CD4-positive, alpha-beta T cell treated with Interleukin-10 for 1 hour (primary cell): ENCODE measurements at places on chromosomes 6 and 20.

GRCh38 chr6:85479208-85479607, 29.3 kb downstream of the NT5E start:
- DNase-seq, result no peak

DNA sequence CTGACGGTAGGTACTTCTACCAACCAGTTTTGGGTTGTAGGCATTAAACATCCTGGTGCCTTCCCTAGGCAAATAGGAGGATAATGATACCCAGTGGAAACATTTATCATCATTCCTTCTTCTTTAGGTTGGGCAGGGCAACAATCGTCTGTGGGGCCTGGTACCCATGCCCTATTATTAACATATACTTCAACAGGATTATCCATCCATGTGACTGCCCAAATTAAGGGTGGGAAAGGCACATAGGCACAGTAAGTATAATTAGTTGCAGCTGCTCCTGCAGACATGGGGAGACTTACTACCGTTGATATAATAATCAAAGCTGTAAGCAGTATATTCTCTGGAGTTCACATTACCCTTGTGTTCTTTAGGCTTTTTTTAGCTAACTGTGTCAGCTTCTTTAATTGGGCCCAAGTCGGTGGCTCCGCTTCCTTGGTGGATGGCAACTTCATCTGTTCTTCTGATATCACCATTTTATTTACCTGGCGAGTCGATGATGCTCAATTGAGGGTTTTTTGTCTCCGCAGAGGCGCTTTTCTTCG, 16.8 kb downstream of the RPL7L1 start:
- DNase-seq, result no peak

GRCh38 chr6:117976030-117976651, 69.1 kb downstream of the SLC35F1 start:
- DNase-seq, result peak; percentile 53

DNA sequence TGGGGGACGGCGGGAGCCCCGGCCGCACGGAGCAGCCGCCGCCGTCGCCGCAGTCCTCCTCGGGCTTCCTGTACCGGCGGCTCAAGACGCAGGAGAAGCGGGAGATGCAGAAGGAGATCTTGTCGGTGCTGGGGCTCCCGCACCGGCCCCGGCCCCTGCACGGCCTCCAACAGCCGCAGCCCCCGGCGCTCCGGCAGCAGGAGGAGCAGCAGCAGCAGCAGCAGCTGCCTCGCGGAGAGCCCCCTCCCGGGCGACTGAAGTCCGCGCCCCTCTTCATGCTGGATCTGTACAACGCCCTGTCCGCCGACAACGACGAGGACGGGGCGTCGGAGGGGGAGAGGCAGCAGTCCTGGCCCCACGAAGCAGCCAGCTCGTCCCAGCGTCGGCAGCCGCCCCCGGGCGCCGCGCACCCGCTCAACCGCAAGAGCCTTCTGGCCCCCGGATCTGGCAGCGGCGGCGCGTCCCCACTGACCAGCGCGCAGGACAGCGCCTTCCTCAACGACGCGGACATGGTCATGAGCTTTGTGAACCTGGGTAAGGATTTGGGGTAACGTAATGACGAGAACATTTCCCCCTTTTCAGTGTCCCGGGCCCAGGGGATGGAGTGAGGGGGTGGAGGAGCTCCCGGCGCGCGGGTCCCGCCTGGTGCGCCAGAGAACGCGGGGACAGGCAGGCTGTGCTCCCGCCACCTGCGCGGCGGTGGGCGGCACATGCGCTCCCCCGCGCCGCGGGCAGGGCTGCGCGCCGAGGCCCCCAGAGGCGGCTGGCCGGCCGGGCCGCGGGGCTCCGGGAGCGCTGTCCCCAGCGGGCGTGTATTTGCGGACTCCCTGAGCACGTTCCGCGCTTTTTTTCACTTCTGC, 1.4 kb downstream of the BMP6 start:
- no peak for DNase-seq

DNA sequence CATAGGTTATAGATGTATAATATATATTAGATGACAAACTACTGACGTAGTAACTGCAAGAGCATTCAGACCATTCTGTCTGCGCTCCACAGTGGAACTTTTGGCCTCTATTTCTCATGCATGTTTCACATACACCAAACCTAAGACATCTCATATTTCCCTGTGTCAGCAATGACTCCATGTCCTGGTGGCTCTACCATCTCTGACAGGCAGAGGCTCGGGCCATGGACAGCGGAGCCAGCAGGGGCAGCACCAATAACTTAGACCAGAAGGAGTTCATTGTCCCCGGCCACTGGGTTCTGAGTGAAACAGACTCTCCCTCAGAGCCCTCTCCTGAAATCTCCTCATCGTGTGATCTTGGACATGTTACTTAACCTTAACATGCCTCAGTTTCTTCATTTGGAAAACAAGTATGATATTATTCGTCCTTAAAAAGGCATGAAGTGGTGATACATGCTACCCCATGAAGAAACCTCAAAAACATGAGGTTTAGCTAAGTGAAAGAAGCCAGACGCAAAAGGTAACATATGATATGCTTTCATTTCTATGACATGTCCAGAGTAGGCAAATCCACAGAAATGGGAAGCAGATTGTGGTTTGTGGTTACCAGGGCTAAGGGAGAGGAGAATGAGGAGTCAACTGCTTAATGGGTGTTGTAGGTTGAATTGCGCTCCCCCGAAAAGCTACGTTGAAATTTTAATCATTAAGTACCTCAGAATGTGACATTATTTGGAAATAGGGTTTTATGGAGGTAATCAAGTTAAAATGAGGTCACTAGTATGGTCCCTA, 564.0 kb upstream of the JARID2 start:
- no peak for DNase-seq

DNA sequence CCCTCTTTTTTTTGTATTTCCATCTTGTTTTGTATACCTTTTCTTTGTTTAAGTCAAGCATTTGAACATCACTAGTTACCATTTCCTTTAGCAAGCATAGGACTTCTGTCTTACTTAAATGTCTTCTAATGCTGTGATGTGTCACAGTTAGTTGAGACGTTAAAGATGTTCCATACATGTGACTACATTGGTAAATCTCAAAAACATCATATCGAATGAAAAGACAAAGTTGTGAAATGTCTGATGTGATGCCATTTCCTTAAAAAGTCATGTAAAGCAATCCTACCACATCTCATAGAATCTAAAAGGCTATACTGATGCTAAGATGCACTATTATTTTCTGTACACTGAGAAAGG, 26.8 kb downstream of the SLC16A10 start:
- DNase-seq, result no peak

GRCh38 chr6:15877231-15877630, 214.4 kb upstream of the DTNBP1 start:
- no peak for DNase-seq

GRCh38 chr6:111737065-111737521, 131.4 kb upstream of the TRAF3IP2 start:
- no peak for DNase-seq

DNA sequence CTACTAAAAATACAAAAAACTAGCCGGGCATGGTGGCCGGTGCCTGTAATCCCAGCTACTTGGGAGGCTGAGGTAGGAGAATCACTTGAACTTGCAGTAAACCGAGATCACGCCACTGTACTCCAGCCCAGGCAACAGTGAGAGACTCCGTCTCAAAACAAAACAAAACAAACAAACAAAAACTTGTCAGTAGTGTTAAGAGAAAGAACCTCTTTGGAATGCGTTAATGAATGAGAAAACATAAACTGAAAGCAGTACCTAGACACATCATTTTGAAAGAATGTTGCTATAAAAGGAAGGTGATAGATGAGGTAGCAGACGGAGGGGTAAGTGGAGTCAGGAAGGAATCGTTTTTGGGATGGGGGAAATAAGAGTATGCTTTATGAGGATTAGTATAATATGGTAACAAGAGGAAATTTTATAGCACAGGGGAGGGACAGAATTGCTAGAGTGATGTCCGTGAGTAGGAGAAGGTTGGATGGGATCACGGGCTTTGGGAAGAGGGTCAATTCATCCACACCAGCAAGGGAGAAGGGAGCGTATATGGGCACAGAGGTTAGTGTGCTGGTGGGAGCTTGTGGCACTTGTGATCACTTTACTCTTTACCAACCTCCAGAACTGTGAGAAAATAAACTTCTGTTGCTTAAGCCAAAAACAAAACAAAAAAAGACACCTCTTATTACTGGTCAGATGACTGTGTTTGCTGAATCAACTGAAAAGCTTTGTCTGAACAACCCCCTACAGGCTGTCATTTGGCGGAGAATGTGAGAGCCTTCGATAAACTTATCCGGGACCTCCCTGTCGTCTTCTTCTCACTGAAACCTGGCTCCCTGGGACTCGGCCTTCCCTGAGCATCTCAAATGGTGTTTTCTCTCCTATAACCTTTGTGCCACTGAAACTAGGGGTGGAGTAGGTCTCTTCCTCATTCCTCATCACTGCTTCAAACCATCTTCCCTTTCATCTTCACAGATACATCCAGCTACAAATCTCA, 48.9 kb upstream of the TFAP2A start:
- no peak for DNase-seq

GRCh38 chr20:47137231-47137870, 219.1 kb downstream of the ZMYND8 start:
- no peak for DNase-seq

- DNase-seq, result no peak
Observed at GRCh38 chr6:12408752-12409151, 118.6 kb downstream of the EDN1 start.

DNA sequence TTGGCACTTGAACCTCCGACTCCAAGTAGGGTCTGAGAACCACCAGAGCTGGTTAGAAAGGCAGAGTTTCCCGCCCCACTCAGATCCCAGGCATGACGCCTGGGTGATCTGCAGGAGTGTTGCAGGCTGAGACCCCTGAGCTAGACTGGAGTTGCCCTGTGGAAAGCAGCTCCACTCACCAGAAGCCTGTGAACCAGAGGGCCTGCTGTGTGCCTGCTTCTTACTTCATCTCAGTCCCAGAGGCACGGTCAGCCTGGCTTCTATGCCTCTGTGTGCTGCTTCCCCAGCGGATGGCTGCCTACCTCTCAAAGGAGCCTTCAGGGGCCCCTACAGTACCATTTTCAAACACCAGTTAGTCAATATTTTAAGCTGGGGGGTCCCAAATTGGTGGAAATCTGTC, 15.6 kb upstream of the CCN6 start:
- no peak for DNase-seq

- no peak for DNase-seq
Observed at GRCh38 chr6:47306887-47307286, 2.8 kb downstream of the TNFRSF21 start.

- no peak for DNase-seq
Observed at GRCh38 chr6:107244742-107245480, 129.6 kb upstream of the BEND3 start.

GRCh38 chr6:31186052-31186734, 15.7 kb upstream of the POU5F1 start:
- no peak for DNase-seq

DNA sequence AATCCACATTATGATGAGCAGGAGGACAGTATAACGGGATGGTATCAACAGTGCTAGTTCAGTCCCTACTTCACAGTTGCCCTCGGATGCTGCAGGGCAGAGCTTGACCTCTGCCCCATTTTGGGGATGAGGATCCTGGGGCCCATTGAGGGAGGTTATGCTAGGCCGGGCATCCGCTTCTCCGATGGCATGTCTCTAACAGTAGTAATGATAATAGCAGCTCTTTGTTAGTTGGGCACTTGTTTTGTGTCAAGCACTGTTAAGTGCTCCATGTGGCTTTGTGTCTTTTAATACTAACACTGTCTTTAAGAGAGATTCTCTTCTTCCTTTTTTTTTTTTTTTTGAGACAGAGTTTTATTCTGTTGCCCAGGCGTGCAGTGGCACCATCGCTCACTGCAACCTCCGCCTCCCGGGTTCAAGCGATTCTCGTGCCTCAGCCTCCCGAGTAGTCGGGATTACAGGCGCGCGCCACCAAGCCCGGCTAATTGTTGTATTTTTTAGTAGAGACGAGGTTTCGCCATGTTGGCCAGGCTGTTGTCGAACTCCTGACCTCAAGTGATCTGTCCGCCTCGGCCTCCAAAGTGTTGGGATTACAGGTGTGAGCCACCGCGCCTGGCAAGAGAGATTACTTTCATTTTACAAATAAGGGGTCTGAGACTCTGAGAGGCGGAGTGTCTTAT, 1.1 kb downstream of the MAPRE1 start:
- DNase-seq, result no peak

DNA sequence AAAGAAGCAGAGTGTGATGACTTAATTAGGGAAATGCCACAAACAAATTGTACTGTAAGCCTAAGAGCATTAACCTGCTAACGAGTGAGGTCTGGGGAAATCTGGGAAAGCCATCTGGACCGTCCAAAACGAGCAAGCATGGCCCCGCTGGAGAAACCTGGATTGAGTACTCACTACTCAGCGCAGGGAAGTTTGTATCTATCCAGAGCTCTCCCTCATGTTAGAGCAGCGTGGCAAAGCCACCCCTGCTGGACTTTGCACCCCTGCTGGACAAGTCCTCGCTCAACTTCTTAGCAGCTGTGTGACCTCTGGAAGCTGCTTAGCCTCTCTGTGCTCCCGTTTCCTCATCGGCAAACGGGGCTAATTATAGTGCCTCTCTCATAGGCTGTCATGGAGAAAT, 37.3 kb downstream of the PSMG4 start:
- no peak for DNase-seq

GRCh38 chr20:48751871-48752270, 75.9 kb downstream of the PREX1 start:
- no peak for DNase-seq

GRCh38 chr6:161056451-161056850, 64.9 kb downstream of the MAP3K4 start:
- no peak for DNase-seq

DNA sequence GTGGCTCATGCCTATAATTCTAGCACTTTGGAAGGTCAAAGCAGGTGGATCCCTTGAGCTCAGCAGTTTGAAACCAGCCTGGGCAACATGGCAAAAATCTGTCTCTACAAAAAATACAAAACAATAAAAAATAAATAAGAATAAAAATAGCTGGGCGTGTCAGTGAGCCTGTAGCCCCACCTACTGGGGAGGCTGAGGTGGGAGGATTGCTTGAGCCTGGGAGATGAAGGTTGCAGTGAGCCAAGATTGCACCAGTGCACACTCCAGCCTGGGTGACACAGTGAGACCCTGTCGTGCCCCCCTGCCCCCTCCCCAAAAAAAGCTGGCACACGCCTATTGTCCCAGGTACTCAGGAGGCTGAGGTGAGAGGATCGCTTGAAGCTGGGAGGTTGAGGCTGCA, 35.1 kb upstream of the SRPK1 start:
- no peak for DNase-seq

DNA sequence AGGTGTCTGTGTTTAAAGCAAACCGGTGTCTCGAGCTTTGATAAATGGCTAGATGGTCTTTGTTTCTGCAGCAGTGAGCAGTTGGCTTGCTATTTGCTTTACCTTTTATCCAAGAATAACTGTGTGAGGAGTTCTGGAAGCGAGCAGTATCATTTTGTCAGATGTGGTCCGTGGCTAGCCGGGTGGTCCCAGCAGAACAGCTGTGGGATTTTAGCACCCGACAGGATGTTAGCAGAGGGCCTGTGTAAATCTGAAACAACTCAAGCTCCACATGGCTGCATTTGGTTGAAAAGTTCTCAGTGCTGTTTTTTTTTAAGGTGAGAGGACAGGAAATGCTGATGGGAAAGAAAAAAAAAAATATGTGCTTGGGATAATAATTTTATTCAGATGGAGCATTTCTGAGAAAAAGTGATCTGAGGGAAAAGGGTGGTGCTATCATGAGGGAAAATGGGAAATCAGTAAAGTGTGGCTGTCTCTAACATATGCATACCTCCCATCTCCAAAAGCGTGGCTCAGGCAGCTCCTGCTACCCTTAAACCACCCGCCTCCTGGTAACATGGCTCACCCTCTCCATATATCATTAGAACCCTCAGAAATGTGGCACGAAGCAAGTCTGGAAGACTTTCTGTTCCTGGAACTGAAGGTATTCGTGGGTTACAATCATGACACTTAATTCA, 215.4 kb downstream of the TSHZ2 start:
- DNase-seq, result no peak

- no peak for DNase-seq
Observed at GRCh38 chr6:1635305-1636010, 25.7 kb downstream of the FOXC1 start.

GRCh38 chr6:11418290-11418905, 119.2 kb upstream of the TMEM170B start:
- DNase-seq, result no peak
